ENCODE measurements at places on chromosomes 3 and 15.

DNA sequence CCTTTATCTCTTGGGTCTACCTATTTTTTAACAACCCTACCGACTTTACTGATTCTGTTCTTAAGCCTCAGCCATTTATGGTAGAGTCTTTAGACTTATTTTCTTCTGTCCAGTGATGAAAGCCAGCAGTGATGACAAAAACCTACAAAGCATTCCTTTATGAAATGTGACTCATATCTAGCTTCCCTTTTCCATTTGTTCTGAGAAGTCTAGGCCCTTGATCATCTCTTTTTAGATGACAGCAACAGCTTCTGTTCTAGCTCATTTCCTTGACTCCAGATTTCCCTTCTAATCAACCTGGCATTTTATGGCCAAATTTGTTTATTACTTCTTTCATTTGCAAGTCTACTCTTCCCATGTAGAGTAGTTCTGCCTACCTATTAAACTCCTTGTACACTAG is 36.1 kb downstream of the CFAP44 start:
- no peak for DNase-seq

DNA sequence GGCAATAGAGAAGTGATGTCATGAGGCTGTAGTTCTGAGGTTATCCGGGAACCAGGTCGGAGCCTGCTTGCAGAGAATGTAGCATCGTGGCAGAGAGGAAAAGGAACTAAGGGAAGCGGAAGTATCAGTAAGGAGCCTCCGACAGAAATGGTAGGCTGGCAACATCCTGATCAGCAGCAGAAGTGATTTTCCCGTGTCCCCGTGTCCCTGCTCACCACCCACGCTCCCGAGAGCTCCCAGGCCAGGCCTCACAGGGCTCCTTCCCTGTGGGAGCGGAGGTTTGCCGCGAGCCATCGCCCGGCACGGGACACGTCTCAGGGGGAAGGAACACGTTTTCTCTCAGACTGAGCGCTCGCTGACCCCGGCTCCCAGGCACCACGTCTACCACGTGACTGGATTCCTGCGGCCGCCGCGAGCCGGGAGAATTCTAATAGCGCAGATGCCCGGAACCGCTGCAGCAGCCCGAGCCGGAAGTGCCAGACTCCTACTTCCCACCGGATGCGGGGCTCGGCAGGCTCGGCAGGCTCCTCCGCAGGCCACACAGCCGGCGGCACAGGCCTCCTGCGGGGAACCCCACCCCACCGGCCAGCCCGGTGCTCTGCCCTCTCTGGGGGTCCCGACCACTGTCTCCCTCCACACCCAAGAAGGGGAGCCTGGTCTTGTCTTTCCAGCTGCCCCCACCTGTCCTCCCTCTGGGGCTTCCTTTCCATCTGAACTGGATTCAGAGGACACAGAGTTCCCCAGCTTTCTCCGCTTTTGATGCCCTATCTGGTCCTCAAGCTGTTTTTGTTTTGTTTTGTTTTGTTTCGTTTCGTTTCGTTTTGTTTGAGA is 99.3 kb downstream of the BDH1 start:
- no peak for DNase-seq

DNA sequence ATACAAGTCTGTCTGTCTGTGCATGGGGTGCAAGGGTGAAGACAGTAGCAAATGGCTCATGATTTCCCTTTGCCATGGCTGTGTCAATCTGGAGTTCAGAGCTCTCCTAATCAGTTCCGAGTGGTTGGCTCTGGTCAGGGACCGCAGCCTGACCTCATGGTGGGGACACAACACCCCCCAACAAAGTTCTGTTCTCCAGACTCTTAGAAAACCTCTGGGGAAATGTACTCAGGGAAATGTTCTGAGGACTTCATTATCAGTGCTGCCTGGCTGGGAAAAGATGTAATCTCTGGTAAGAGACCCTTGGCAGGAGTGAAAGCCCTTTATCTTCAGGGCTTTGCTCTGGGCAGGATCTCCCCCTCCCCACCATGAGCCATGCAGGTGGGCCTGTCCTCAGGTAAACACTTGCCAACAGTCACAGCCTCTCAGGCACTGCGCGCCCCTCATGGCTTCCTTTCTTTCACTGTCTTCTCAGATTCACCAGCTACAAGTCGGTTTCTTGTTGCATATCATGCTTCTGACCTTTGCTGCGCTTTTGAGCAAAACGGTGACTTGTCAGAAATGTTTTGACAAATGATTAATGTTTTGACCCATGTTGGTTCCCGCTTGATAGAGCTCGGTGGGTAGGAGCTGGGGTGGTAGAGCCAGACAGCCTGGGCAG is 95.5 kb downstream of the ST6GAL1 start:
- DNase-seq, result no peak

DNA sequence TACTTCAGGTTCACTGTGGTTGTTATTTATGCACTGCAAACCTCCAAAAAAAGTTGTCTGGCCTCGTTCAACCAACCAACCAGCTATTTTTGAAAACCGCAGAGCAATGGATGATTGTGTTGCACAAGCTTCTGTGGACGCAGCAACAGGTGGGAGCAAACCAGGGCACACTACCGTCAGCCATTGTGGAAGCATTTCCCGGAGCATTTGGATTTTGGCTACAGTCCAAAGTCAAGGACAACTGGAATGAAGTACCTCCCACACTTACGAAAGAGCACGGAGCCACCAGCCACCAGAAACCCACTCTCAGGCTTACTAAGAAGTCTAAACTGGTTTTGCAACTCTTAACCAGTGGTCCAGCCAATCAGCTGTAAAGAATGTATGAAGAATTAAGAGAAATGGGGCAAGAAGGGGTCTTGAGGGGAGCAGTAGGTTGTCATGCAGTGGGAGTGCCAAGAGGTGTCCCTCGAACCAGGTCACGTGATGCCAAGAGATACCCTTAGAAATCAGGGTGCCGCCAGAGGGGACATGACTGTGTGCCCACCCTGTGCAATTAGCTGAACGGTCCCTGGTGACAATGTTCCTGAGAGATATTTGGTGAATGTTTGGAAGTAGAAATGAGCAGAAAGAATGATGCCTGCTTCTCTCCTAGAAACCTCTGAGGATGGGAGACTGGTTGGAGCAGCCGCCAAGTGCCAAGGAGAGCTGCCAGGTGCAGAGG is 68.9 kb upstream of the PCSK6 start:
- no peak for DNase-seq

- DNase-seq, result no peak
Measured at GRCh38 chr3:15796331-15796730, 1.4 kb downstream of the ANKRD28 start.

GRCh38 chr15:59179717-59180116 is 26.9 kb upstream of the LDHAL6B start:
- DNase-seq, result no peak
